ENCODE measurements at places on chromosomes 5 and 9.

DNA sequence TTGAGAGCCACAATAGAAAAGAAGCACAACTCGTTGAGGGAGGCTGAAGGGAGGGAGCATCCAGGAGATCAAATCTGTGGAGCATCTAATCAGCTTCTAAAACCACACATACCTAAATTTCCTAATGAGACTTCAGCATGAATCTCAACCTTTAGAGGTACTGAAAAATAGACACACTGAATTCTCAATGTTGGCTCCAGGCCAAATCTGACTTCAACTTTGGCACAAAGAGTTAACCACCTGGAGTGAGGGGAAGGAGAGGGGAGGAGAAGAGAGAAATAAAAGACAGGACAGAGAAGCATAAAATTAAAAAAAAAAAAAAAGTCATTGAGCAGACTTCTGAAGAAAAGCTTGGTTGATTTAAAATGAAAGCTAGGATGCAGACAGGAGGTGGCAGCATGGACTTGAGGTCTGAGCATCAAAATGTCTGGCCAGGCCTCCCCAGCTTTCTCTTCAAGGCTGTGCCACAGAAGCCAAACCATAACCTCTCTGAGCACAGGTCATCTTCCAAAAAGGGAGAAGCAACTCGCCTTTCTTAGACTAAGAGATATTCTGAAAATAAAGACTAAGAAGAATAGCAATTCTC, 205.6 kb downstream of the DENND1A start:
- no peak for DNase-seq

DNA sequence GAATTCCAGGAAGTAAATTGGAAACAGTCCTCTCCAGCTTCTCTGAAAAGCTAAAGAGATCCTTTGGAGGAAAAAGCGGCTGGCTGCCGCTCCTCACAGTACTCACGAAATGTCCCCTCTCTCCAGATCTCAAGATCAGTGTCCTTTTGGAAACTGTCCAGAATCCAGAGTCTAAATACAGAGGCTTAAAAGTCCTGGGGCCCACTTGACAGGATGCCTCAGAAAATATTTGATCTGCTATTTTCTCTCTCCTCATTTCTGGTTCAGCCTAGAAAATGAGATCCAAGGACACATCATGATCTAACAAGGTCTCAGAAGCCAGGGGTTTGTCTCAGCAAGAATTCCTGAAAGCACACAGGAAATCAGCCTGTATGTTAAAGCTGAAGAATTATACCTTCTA, 7.2 kb downstream of the C1QTNF2 start:
- DNase-seq, result no peak

- no peak for DNase-seq
Observed at GRCh38 chr9:120855827-120856670, 13.3 kb upstream of the PSMD5 start.

- no peak for DNase-seq
Observed at GRCh38 chr5:115858396-115858795, 16.7 kb downstream of the AP3S1 start.

- no peak for DNase-seq
Observed at GRCh38 chr5:96664669-96665068, 2.5 kb downstream of the CAST start.

GRCh38 chr5:129996896-129997295, 92.6 kb downstream of the CHSY3 start:
- DNase-seq, result no peak

GRCh38 chr9:105114964-105115728, 129.3 kb upstream of the SLC44A1 start:
- no peak for DNase-seq

GRCh38 chr5:40240671-40241070, 439.0 kb upstream of the PTGER4 start:
- DNase-seq, result no peak

- no peak for DNase-seq
Observed at GRCh38 chr9:14081745-14082144, 232.2 kb downstream of the NFIB start.

DNA sequence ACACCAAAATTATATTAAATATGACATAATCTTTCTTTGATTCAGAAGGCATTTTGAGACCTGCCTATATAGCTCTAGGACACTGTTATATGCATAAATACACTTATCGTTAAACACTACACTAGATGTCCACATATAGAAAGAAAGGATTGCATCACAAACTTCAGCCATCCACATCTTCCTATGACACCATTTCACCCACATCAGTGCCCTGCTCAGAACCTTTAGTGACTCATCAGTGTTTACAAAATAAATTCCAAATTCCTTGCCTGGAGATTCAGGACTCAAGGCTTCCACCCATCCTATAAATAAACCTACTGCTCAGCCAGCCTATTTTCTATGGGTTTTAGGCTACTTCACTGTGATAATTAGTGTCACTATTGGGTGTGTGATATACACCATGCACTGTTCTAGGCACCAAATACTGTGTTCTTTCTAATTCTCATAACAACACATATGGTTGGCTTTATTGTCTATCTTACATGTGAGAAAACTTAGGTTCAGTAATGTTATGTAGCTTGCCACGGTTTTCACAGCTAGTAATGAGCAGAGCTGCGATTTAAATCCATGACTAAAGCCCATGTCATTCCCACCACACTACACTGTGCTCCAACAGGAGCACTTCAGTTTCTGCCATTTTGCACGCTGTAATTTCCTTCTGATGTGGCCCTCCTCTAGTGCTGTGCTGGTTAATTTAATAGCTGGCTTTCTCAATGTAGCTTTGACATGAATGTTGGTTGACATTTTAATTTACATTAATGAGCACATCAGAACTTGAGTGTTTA, 103.3 kb downstream of the SREK1 start:
- DNase-seq, result no peak

GRCh38 chr5:90983711-90984124, 399.4 kb downstream of the ARRDC3 start:
- no peak for DNase-seq

DNA sequence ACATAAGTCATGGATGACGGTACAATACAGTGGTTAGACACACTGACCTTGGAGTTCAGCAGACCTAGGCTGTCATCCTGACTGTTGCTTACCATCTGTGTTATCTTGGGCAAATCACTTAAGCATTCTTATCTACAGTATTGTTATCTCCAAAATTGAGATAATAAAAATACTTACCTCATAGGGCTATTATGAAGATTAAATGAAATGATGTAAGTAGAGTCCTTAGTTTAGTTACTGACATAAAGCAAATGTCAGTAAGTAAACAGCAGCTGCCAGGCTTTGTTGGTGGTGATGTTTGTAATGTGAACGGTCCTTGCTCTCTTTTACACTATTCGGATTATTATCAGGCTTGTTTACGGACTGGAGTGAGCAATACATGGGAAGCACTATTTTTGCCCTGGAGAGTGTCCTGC, 107.3 kb upstream of the DPYSL3 start:
- DNase-seq, result no peak

DNA sequence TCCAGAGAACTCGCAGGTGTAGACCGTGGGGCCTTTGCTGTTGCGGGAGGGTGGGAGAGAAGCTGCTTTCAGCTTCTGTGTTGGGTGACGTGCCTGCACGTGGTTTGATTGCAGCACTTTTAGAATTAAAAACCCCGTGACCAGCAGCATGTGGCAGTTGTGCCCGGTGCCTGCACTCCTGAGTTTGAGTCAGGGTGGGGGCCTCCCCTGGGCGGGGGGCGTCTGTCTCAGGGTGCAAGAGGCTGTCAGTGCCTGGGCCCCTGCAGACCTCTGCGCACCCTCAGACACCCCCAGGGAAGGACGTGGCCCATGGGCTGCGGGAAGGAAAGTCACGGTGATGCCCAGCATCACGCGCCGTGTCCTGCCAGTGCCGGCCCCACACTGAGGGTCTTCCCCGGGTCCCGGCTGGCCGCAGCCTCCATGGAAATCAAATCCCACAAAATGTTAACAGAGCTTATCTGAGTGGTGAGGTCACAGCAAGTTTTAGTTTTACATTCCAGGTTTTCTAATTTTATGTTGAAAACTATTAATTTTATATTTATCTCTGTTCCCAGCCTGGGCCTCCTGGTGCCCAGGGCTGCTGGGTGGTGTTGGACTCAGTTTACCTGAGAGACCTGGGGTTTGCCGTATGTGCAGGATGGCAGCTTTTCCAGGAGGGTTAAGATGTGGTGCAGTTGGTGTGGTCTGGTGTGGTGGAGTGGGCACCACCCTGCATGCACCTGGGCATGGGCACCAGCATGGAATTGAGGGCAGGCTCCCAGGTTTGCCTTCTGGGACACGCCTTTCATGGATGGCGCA, 33.3 kb downstream of the AHRR start:
- DNase-seq, result no peak

DNA sequence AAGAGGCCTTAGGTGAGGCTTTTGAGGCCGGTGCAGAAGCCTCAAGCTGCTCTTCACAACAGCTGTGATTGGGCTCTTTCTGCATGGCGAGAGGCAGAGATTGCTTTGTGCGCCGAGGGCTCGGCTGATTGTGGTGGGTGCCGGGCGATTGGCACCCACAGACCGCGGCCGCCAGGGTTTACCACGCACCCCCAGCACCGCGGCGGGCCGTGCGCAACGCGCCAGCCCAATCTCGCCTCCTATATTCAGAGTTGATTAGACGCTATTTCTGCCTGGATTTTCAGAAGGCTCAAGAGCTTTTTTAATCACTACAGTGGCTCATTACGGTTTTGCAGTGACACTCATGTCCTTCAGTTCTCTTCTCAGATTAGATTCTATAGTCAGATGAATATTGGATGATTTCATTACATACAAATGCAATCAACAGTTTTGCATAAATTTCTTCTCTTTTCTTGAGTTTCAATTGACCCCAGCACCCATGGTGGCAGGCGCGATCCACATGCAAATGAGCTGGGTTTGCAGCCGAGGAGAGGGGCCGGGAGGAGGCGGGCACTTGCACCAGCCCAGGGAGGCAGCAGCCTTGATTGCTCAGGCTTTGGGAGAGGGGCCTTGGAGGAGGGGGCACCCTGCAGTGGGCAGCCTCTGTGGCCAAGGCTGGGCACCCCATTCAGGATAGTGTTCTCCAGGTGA, 33.8 kb upstream of the PTGS1 start:
- no peak for DNase-seq

GRCh38 chr9:20997503-20998076, 33.9 kb downstream of the HACD4 start:
- no peak for DNase-seq

DNA sequence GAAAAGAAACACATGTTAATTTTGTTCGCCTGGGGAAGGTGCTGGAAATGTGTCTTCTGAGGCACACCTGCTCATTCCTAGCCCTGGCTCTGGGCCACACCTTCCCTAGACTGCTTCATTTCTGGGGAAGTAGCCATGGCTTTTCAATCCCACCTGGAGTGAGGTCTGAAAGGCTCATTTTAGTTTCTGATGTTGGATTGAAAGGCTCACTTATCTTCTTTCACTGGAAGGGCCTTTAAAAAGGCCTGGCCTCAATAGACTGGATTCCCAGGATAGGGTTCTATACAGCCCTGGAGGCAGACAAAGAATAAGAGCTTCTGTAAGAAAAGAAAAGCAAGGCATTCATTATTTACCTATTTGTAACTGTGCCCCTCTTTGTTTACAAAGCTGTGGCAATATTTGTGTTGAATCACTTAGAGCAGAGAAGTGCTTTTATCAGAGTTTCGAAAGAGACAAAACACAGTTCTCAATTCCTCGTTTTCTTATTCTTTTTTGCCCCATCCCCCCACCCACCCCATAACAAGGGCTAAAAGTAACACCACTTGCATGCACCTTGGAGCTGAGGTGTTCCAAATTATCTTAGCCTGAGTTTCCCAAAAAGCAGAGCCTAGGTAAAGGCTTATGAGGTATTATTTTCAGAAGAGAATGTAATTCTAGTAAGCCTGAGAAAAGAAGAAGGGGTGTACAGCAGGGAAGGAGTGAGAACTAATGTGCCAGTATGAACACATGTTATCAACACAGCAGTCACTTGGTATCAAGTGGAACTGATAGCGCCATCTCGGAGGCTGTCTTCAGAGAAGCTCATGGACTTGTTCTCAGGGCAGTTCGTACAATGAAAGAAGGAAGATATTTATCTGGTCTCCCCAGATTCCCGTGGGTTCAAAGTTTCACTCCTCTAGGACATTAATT, 413.1 kb downstream of the KCTD16 start:
- no peak for DNase-seq

GRCh38 chr9:13033959-13034693, 245.4 kb downstream of the MPDZ start:
- DNase-seq, result no peak

GRCh38 chr5:180394031-180394636, 41.0 kb upstream of the GFPT2 start:
- no peak for DNase-seq

DNA sequence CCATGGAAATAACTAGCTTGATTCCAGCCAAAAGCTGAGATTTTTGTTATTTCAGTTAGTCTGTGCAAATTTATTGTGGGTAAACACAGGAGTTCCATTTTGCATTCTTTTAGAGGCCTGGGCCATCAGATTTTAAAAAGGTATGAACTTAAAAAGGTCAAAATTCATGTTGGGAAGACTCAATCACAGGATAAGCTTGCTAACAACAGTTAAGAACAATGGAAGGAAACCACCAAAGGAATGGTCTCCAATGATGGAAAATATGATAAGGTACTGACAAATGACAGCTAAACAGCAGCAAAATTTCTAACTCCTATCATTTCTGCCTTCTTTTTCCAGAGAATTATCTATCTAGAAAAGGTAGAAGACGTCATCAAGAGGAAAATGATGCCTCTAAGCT, 16.0 kb downstream of the ABITRAM start:
- no peak for DNase-seq

- no peak for DNase-seq
Observed at GRCh38 chr5:135307143-135307903, 91.7 kb downstream of the MACROH2A1 start.

DNA sequence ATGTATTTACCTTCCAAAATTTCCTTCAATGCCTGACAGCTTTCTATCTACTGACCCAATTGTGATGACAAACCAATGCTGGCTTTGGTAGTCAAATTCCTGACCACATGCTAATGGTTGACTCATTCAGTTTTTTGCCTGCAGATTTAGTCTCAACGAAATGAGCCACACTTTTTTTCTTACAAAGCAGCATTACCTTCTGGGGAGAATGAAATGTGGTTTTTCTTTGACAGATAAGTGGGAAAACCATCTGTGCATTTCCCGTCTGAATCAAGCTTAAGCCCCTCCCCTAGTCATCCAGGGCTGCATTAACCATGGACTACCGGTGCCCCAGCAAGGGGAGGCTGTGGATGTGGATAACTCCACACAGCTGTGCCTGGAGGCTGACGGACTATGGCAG, 99.6 kb upstream of the TAF11L2 start:
- DNase-seq, result no peak

- DNase-seq, result no peak
Observed at GRCh38 chr5:434443-435146, 8.4 kb upstream of the EXOC3 start.

DNA sequence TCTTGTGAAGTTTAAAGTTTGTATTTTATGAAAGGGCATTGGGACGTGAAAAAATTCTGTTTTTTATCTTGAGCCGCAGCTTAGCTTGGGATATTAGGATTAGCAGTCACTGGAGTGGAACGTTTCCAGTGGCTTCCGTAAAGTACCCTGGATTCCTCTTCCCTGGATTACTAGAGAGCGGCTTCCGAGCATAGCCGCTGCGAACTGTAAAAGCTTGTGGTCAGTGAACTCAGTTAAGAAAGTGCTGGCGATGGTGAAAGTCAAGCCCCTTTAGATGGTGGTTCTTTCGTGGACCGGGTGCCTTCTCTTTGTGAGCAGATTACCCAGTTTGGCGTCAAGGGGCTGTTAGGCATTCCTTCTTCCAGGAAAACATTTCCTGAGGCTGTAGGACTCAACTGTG, 168.1 kb downstream of the KDM4C start:
- DNase-seq, result no peak
